ENCODE measurements at places on chromosomes 5 and 9. TPM values are rescaled to one million over a fixed set of nuclear protein-coding genes. Genes with fewer than 3 reads are reported as not detected.

DNA sequence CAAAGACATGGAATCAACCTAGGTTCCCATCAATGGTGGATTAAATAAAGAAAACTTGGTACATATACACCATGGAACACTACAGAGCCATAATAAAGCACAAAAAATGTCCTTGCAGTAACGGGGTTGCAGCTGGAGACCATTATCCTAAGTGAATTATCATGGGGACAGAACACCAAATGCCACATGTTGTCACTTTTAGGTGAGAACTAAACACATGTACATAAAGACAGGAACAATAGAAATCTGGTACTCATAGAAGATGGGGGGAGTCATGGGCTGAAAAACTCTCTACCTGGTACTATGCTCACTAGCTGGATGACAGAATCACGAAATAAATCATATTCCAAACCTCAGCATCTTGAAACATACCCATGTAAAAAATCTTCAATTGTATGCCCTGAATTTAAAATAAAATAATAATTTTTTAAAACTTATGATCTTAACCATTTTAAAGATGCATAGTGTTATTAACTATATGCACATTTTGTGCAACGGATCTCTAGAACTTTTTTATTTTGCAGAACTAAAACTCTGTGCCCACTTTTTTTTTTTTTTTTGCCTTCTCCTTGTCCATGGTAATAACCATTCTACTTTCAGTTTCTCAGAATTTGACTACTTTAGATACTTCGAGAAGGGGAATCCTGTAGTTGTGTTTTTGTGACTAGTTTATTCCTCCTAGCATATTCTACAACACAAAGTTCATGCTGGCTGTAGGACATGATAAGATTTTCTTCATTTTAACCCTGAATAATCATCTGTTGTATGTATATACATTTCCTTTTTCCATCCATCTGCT is 1081.6 kb upstream of the ACO1 start:
- H3K4me3 ChIP-seq: no peak overlapping the region
- H3K4me1 ChIP-seq: no peaks in the 10 kb centered on the region
- H3K36me3 ChIP-seq: no peaks in the 10 kb centered on the region
- no peak for DNase-seq
- H3K27ac ChIP-seq: no peak overlapping the region
- no peaks in the 10 kb centered on the region for H3K27me3 ChIP-seq

DNA sequence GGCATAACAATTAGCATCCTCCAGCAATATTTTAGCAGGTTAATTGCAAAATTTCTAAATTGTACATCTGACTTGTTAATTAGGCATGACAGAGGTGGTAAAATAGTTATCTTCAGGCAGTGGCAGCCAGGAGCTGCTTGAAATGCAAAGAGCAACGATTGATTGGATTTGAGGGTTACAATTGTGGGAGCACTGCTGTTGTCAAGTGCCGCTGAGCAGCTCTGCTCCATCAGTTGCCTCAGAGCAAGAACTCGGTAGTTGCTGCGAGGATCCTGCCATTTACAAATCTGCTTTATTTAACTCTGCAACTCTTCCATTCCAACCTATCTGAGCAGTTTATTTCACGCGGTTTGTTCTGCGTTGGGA is 12.6 kb downstream of the PBX3 start:
- H3K27ac ChIP-seq: peak overlapping the region; percentile 29
- no peaks in the 10 kb centered on the region for H3K36me3 ChIP-seq
- H3K4me1 ChIP-seq: peaks cover 70% of the 10 kb centered on the region
- DNase-seq: no peak

- H3K27ac ChIP-seq: no peak overlapping the region
- no peak overlapping the region for H3K4me3 ChIP-seq
- no peak for DNase-seq
- no peaks in the 10 kb centered on the region for H3K27me3 ChIP-seq
- H3K4me1 ChIP-seq: no peaks in the 10 kb centered on the region
These were observed 112.2 kb upstream of the ADRA1B start for GRCh38 chr5:159804121-159804520.

DNA sequence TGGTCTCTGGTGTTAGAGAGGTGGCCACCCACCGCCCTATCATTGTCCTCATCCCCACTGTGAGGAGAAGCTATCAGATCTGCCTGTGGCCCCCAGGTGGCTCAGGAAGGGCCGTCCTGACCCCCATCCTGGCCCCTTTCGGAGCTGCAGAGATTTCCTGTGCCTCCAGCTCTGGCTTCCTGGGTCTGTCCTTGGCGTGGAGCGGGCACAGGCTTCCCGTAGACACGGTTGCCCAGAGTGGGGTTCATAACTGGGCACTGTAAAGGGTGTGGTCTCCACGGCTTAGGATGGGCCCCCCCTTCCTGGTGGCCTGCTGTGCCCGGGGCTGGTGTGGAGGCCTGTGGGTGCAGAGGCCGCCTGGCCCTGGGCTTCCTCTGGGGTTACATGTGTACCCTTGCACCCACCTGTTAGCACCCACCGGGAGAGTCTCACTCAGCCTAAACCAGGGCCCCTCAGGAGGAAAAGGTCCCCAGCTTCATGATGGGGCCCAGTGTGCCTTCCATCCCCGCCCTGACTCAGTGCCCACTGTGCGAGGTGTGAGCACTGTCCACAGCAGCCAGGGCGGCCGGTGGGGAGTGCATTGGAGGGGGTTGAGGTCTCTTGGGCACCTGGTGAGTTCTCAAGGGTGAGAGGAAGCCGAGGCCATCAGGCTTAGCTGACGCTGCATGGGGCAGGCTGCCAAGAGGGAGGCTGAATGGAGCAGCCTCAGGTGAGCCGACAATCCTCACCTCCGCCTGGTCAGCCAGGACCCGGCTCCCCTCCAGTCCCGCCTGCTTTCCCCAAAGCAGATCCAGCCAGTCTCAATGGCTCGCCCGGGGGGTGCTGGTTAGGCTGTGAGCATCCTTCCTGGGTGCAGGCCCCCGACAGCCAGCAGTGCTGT is 15.3 kb upstream of the AJM1 start:
- no peak for DNase-seq
- no peaks in the 10 kb centered on the region for H3K36me3 ChIP-seq
- no peak overlapping the region for H3K27ac ChIP-seq
- H3K4me3 ChIP-seq: no peak overlapping the region
- no peaks in the 10 kb centered on the region for H3K4me1 ChIP-seq

The GFPT2 gene
- total RNA-seq: 11.1 TPM

The PCDHGA1 gene
- 0.93 TPM for total RNA-seq

DNA sequence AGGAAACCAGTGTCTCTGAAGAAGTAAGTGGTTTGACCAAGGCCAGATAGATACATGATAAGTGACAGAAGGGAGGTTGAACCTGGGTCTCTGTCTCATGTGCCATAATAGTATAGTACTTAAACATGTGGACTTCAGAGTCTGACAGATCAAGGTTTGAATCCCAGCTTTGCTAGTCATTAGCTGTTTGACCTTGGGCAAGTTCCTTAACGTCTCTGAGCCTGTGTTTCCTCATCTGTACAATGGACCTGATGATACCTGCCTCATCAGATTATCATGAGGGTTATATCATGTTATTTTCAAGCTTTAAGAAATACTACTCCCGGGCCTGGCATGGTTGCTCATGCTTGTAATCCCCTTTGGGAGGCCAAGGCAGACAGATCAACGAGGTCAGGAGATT is 24.9 kb downstream of the FUBP3 start:
- H3K27ac ChIP-seq: no peak overlapping the region
- H3K36me3 ChIP-seq: peaks cover 14% of the 10 kb centered on the region
- H3K27me3 ChIP-seq: no peaks in the 10 kb centered on the region
- DNase-seq: no peak

The MOB3B gene
- 21.8 TPM for total RNA-seq

- H3K27me3 ChIP-seq: no peaks in the 10 kb centered on the region
- no peak for DNase-seq
- no peak overlapping the region for H3K4me3 ChIP-seq
- peaks cover 2% of the 10 kb centered on the region for H3K36me3 ChIP-seq
- peaks cover 25% of the 10 kb centered on the region for H3K4me1 ChIP-seq
- no peak overlapping the region for H3K27ac ChIP-seq
These were observed 254.0 kb downstream of the MAN2A1 start for GRCh38 chr5:109943701-109944235.

GRCh38 chr5:96207420-96207819 is 225.6 kb downstream of the PCSK1 start:
- no peak for DNase-seq
- H3K36me3 ChIP-seq: peaks cover 19% of the 10 kb centered on the region
- H3K27ac ChIP-seq: no peak overlapping the region
- H3K4me1 ChIP-seq: no peaks in the 10 kb centered on the region

DNA sequence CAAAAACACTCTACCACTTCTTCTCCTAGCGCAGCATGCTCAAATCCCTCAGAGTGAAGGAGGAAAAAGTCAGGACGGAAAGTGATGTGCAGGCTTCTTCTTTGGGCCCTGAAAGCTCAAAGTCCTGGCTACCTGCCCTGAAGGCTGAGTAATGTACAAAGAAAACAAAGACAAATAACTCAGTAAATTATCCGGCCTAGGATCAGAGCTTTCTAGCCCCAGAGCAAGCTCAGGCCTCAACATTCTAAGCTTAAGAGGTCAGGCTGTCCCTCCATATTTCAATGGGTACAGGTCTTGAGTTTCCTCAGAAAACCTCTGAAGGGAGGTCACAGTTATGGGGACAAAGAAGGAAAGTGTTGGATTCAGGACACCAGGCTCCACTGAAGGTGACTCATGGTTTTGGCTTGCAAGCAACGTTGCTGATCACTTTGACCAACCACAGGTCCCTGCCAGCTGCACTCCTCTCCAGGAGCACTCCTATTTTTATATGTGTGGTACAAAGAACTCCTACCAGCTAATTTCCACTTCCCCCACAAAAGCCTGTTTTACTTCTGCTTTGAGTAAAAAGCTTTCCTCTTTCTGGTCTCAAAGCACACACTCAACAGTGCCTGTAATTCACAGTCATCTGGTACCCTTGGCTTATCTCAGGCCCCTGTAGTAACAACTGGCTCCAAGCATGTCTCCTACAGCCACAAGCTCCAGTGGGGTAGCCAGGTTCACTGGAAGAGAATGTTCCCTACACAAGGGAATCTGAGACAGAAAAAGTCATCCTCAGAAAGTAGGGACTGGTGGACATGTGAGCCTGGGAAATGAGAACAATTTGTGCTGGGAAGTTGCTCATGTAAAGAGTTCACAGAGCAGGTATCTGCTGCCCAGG is 115.7 kb downstream of the UGCG start:
- no peaks in the 10 kb centered on the region for H3K36me3 ChIP-seq
- no peaks in the 10 kb centered on the region for H3K4me1 ChIP-seq
- DNase-seq: no peak
- H3K4me3 ChIP-seq: no peak overlapping the region
- H3K27me3 ChIP-seq: no peaks in the 10 kb centered on the region

GRCh38 chr9:136026266-136026942 is 65.2 kb upstream of the UBAC1 start:
- no peaks in the 10 kb centered on the region for H3K4me1 ChIP-seq
- H3K36me3 ChIP-seq: peaks cover 5% of the 10 kb centered on the region
- H3K4me3 ChIP-seq: no peak overlapping the region
- no peak for DNase-seq

The ABCA1 gene
- total RNA-seq: 6.5 TPM

The TLX3 gene
- total RNA-seq: 0.52 TPM

The KCNV2 gene
- not detected for total RNA-seq

The LEAP2 gene
- total RNA-seq: 2.9 TPM

GRCh38 chr5:89255845-89256463 is 373.0 kb upstream of the MEF2C start:
- H3K27me3 ChIP-seq: no peaks in the 10 kb centered on the region
- no peak overlapping the region for H3K27ac ChIP-seq
- no peak for DNase-seq
- H3K36me3 ChIP-seq: no peaks in the 10 kb centered on the region

All from neural crest cell (in vitro differentiated cells).